ENCODE measurements at places on chromosomes 5 and 9. TPM values are rescaled to one million over a fixed set of nuclear protein-coding genes. Genes with fewer than 3 reads are reported as not detected.

Gene ENTPD2
- not detected for polyA plus RNA-seq

Gene RASEF
- polyA plus RNA-seq: not detected

Gene ENTREP1
- polyA plus RNA-seq: not detected

Gene GPX8
- not detected for polyA plus RNA-seq

Gene PRR16
- not detected for polyA plus RNA-seq

Gene GADD45G
- polyA plus RNA-seq: 0.62 TPM

Gene FAM81B
- not detected for polyA plus RNA-seq

Gene MROH2B
- polyA plus RNA-seq: not detected

Gene COL15A1
- polyA plus RNA-seq: 0.07 TPM

Gene PHF24
- not detected for polyA plus RNA-seq

Gene OR1Q1
- not detected for polyA plus RNA-seq

Gene PCDHGA2
- not detected for polyA plus RNA-seq

Gene CCNO
- polyA plus RNA-seq: 0.12 TPM

Gene SLC27A6
- not detected for polyA plus RNA-seq

Gene NR5A1
- polyA plus RNA-seq: not detected

Gene PCDHB3
- polyA plus RNA-seq: not detected

Gene DNAJC18
- 10.2 TPM for polyA plus RNA-seq

Gene ORM2
- polyA plus RNA-seq: not detected

Gene SHISAL2B
- not detected for polyA plus RNA-seq

Gene OR1J2
- not detected for polyA plus RNA-seq

Gene TRAF1
- 12.1 TPM for polyA plus RNA-seq

Gene SYNPO
- not detected for polyA plus RNA-seq

Gene ZNF883
- polyA plus RNA-seq: 0.97 TPM

Gene PCDHB10
- not detected for polyA plus RNA-seq

Gene RMRP
- polyA plus RNA-seq: not detected
